ENCODE measurements at places on chromosomes 3 and 15.
A peak's percentile ranks its signal among the peaks of the same experiment; 100 is the strongest.

- no peak for DNase-seq
These were observed 22.8 kb upstream of the TRIM59 start for GRCh38 chr3:160472344-160472743.

GRCh38 chr15:27865323-27865922 is 233.7 kb downstream of the OCA2 start:
- DNase-seq, result no peak

DNA sequence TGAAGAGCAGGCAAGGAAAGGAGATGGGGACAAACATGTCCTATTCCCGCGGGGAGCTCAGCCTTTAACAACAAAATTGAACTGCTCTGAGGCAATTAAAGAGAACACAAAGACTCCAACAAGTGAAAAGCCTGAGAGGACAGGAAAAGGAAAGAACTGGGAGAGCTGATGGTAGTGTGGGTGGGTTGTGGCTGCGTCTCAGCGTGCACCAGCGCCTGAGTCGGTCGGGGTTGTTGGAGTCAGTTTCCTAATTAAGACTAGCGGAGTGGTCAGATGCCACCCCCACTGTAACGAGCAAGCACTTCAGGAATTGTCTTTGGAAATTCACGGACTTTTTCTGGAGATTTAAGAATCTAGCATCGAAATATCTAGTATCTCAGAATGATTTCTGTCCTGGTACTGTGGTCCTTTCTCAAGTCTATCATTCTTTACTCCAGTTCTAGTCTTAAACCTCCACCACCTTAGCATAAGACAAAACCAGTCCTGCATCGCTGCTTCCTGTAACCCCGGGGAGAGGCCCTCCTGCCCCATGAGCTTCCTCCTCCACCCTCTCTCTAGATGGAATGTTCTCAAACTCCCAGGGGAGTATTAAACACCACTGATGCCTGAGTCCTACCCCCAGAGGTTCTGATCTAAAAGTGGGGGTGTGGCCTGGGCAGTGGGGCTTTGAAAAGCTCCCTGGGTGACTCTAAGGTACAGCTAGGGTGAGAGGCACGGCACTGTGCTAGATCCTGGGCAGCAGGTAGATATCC is 104.0 kb downstream of the CYP19A1 start:
- no peak for DNase-seq

GRCh38 chr15:85691350-85692240 is 103.1 kb downstream of the KLHL25 start:
- DNase-seq, result no peak

GRCh38 chr3:126668450-126669401 is 13.8 kb upstream of the TXNRD3 start:
- DNase-seq, result no peak

DNA sequence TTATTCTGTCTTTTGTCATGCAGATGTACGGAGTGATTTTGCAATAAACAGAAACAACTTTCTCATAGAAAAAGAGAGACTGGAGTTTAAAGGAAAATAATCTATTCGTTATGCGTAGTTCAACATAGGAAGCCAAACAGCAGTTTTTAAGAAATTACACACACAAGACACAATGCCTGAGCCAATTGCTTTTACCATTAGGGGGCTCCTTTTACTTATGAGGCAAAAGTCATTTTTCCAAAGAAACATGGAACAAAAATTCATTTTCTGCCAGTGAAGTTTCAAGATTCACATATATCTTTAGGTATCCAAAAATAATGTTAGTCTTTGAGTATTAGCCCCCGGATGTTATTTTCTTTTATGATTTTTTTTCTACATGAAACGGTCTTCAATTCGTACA is 10.7 kb downstream of the CNTN6 start:
- DNase-seq, result no peak

DNA sequence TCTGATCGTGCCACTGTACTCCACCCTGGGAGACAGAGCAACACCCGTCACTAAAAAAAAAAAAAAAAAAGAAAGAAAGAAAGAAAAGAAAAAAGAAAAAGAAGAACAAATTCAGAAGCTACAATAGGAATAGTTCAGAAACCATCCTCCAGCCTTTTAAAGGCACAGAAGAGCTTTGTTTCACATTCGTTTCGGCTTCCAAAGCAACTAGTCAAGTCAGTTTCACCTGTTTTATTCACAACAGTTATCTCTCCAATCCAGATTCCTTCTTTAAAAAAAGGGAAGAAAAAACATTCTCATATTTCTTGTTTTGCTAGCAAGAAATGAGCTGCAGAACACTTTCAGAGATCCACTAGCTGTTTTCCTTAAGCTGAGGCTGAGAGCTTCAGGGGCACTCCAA is 767.7 kb upstream of the CFAP20DC start:
- DNase-seq, result no peak

- DNase-seq, result no peak
These were observed 4.6 kb downstream of the GRM2 start for GRCh38 chr3:51711352-51712037.

DNA sequence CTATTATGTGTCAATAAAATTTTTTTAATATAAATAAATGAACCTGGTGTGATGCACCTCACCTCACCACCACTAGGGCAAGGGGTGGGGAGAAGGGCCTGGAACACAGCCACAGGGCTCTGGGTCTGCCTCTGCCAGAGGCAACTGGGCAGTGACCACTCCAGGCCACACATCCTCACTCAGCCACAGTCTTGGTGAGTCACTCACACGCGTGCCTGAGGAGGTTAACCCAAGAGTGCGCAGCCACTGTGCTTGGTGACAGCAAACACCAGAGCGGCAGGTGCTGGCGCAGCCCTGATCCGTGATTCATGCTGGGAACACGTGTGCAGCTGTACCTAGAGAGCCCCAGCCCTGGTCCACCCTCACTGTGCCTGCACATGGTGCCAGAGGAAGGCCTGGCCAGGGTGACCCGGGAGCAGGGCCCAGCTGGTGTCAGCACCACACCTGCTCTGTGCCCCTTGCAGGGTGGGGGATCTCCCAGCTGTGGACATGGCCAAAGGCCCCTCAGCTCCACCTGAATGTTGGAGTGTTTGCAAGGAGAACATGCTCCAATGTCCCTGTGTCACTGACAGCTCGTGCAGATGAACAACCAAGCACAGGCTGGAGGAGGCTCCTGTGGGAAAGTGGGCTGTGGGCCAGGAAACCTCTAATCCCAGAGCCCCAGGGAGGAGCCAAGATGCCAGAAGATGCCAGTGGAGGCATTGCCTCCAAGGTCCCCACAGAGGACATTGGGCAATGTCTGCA is 2.1 kb downstream of the SLC41A3 start:
- no peak for DNase-seq

DNA sequence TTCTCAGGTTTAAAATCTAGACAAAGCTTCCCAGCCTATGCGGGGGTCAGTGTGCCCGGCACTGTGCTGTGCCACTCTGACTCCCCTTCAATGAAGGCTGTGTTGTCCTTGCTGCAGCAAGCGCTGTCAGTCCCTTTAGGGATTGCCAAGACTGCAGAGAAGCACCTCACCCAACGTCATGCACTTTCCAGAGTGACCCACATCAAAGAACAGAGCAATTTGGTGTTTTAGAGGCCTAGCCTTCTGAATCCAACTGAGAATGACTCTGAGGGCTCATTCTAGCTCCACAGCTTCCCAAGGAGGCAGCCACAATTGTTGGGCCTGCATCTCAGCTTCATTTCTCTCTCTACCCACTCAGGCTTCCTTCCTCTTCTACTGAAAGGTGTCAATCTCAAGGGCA is 26.4 kb downstream of the SLC9A9 start:
- DNase-seq, result no peak

GRCh38 chr3:151468284-151468917 is 7.5 kb upstream of the IGSF10 start:
- no peak for DNase-seq

- no peak for DNase-seq
These were observed at the start of gene SH2D7 for GRCh38 chr15:78092261-78093041. TSS of gene SH2D7 (plus strand) at chr15:78092561. CDS start at chr15:78092585, 24 bp downstream.

- DNase-seq, result no peak
These were observed 21.3 kb downstream of the NPAP1 start for GRCh38 chr15:24696842-24697241.

DNA sequence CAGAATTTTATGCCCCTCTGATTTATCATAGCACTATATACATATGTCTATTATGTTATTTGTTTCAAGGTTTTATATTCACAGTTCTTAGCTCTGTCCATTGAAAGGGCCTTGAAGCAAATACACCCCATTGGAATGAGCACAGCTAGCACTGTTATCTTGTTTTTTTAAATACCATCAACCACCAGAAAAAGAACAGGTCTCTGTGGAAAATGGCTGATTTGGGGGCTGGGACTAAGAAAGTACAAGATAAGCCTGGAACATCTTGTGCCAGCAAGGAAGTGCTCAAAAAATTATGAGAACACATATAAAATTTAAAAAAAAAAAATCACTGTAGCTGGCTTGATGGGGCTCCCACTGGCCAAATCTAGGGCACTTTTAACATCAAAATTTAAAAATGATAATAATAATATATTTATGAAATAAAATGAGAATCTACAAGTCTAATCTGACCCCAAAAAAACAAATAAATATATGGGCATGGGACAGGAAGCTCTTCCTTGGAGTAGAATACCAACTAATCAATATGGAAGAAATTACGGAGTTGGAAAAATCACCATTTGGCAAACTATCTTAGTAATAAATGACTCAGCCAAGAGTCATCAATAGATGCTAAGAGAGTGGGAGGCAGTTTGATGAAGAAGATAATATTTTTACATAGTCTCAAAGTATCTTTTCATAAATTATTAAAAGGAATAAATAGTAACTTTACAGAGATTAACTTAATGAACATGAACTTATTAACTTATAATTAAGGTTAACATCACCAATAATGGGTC is 20.5 kb downstream of the IFT80 start:
- DNase-seq, result no peak

DNA sequence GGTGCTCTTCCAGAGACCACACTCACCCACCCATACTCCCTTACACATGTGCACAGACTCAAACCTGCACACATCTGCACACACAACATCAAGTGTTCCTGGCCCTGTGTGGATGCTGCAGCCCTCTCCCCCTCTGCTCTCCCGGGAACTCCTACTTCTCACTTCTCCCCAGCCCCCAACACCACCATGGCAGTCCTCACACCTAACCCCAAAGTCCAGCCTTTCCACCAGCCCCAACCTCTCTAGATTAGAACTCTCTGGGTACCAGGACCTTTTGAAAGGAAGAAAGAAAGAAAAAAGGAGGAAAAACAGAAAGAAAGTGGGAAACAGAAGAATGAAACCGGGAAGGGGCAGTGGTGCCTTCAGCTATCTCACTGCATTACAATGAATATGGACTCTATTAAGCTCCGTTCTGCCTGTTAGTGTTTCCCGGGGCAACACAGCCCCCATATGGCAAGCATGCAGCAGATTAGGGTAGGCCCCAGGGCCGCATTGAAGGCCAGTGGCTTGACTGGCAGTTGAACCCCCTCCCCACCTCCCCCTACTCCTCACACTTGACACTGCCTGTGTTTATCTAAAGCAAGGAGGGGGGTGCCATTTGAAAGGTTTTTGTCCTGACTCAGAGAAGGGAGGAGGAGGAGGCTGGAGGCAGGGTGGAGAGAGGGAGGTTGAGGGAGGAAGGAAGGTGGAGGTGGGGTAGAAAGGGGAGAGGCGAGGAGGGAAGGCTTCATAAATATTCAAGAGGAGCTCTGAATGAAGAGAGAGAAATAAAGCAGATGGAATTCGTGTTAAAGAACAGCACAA is 30.1 kb downstream of the BOC start:
- no peak for DNase-seq

- peak; percentile 84 for DNase-seq
These were observed at the start of gene CFAP92 for GRCh38 chr3:128993461-128994172. TSS of gene CFAP92 (minus strand) at chr3:128994076. CDS start at chr3:128993304, 772 bp downstream.

- DNase-seq, result no peak
These were observed 52.5 kb upstream of the KCNMB2 start for GRCh38 chr3:178483704-178484103.

- DNase-seq, result peak; percentile 6
These were observed 70.1 kb upstream of the GUCA1C start for GRCh38 chr3:109023656-109024254.

GRCh38 chr3:154389861-154390260 is 40.1 kb downstream of the GPR149 start:
- no peak for DNase-seq

DNA sequence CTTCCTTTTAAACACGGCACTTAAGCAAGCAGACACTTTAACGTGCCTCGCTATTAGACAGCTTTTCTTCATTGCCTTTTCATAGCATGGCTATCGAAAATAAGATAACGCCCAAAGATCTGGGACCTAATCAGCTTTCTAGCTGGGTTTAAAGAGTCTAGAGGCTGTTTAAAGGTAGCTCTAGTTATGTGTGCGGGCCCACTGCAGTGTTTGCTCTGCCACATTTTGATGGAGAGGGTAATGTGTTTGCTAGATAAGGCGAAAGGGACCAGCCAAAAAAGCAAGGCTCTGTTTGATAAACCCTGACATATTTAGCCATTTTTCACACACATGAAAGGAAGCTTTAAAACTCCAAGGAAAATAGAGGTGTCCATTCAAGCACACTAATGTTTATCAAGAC is 91.6 kb downstream of the NR2F2 start:
- no peak for DNase-seq

DNA sequence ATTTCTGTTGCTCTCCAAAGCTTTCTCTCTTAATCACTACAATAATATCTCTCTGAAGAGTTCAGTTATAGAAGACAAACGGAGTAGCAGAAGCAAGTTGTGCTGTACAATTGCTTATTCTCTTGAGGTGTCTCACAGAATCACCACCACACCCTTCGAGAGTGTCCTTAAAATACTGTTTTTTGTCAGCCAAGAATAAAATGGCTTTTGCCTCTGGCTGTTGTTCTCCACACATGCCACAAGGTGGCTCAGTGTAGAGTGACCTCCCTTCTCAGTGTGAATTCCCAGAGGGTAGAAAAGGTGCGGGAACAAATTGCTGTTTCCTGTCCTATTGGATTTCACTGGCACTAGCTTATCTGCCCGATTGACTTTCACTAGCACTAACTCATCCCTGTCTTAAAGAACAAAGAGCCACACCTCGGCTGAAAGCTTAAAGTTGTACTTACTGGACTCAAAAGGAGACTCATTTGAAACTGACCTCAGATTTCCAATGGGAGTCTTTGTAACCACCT is 134.2 kb upstream of the SATB1 start:
- DNase-seq, result peak; percentile 2

- no peak for DNase-seq
These were observed 48.3 kb downstream of the MITF start for GRCh38 chr3:69787436-69788168.

DNA sequence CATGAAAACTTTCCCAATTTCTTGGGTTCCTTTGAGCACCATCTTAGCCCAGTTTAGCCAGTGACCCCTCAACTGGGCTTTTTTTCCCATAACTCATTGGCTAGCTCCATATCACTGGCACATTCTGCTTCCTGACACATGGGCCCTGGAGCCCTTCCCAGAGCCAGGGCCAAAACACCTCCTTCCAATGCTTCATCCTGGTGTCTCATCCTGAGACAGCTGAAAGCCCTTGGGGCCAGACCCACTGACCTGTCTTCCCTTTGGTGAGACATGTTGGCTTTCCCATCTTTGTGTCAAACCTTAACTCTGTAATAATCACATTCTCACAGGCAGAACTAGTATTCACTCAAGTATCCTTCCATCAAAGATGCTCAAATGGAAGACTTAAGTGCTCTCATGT is 82.6 kb upstream of the SMAD3 start:
- DNase-seq, result no peak
